ENCODE measurements at places on chromosomes 2 and 18.

DNA sequence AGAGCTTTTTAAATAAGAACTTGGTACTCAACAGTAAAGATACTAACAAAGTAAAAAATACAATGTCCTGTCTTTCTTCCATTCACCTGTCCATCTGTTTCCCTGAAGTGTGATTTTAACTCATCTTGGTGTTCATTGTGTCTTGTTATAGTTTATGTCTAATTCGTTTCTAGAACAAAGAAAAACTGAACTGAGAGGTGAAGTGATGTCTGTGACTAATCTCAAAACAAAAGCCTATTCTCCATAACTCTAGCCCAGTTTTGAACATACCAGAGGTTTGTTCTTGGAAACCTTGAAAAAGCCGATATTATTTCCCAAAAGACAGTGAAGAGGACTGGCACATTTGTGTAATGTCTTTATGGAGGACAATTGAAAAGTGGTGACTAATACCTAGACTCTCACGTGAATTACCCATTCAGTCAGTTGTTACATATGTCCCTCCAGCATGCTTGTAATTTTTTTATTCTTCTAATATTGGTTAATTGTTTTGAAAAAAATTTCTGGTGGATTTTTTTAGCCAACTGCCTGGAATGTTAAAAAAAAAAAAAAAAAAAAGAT is 725.8 kb downstream of the SATB2 start:
- no peak for DNase-seq

DNA sequence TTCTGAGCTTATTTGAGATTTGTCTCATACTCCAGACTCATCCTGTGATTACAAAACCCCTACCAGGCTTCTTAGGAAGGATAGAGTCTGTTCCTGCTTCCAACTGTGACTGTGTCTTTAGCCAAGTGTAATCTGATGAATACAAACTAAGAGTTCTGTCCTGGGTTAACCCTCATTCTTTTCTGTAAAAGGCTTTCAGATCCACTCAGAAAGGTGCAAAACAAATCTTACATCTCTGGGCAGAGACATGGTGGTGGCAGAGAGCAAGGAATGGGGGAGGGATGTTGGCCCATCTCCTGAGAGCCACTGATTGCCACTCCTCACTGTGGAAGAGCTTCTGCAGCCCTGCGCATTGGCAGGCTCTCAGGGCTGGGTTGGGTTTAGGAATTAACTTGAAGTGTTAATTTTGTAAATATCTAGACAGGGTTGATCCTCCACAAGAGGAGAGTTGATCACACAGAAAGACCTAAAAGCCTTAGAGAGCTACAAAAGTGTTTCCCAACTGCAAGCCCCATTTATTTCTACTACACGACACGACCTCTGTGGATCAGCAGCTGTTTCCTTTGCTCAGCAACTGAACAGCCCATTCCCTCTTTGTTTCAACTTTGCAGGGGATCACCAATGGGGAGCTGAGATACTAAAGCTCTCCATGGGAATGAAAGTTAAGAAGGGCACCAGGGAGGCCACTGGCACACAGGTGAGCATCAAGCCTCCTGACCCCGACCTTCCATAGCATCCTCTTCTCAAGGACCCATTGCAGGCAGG is 23.7 kb upstream of the SPTBN1 start:
- DNase-seq, result no peak

DNA sequence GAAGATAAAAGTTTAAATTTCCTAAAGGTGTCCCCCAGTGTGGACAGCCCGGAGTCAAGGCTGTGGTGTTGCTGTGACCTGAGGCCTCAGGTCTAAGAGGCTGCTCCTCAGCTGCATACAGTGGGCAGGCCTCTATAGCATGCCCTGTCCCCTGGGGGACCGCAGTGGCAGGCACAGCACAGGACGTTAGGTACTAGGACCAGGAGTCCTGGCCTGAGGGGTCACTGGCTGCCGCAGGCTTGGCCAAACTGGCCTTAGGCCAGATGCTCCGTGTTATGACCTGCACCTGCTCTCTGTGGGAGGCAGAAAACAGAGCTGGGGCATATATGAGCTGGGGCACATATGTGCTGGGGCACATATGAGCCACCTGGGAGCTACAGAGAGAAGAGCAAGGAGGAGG is 21.2 kb upstream of the MAL start:
- DNase-seq, result no peak

- no peak for DNase-seq
These were observed 467.1 kb upstream of the SPHKAP start for GRCh38 chr2:228648541-228648940.

- no peak for DNase-seq
These were observed 227.0 kb upstream of the COPS8 start for GRCh38 chr2:236858661-236859060.

- DNase-seq, result no peak
These were observed 171.6 kb downstream of the VAPA start for GRCh38 chr18:10085416-10085815.

DNA sequence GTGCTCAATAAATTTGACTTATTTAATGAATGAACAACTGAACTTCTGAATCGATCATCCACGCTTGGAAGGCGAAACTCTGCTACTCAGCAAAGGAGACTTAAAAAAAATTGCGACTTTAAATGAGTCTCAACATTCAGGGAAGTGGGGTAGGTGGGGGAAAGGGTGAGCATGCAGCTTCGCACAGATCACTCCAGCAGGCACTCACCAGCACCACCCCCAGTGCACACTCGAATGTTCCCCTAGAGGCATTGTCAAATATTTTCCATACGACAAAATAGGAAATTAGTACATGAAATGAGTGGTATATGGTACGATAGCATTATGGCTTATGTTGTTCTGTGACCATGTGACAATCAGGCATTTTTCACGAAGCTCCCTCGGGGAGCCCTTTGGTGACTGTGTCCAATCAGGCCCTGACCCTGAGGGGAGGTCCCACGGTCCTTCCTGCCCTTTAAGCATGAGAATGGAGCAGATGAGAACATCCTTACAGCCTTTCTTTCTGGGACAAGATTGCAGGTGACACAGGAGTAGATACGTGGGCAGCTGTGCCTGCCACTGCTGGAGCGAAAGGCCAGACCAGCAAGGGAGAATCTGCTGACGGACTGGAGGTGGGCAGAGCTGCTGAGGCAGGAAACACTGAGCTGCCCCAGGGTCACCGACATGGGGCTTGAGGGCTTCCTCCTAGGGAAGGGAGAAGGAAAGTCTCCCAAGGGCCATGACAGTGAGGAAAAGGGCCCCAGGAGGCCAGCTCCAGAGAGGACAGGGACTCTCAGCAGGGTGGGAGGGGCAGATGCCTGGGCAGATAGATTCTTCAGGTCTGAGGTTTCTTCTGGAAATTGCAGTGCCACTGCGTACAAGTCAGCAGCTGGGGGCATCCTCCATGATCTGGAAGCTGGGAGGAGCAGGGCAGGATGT is 101.3 kb upstream of the ID2 start:
- no peak for DNase-seq

- DNase-seq, result no peak
These were observed 33.1 kb upstream of the REG3G start for GRCh38 chr2:78992451-78992806.

GRCh38 chr2:99414566-99414965 is 75.3 kb downstream of the REV1 start:
- no peak for DNase-seq
